ENCODE measurements at places on chromosomes 13 and 19. TPM values are rescaled to one million over a fixed set of nuclear protein-coding genes. Genes with fewer than 3 reads are reported as not detected.

DNA sequence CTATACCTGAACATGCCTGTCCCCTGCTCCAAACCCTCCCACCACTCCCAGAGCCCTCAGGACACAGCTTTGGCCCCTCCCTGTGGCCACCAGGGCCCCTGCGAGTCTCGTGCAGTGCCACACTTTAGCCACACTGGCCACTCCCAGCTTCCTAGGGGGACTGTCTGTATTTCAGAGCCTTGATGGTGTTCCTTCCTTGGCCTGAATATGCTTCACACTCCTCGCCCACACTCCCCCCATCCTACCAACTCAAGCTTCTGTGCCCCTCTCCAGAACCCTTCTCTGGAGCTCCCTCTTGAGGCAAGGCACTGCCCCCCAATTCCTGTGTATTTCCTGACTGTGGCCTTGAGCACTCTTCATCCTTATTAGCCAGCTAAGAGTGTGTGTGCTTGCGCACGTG is 80.2 kb downstream of the DPF1 start:
- no peak for DNase-seq

GRCh38 chr13:74966814-74967424 is 515.0 kb downstream of the TBC1D4 start:
- no peak for DNase-seq

DNA sequence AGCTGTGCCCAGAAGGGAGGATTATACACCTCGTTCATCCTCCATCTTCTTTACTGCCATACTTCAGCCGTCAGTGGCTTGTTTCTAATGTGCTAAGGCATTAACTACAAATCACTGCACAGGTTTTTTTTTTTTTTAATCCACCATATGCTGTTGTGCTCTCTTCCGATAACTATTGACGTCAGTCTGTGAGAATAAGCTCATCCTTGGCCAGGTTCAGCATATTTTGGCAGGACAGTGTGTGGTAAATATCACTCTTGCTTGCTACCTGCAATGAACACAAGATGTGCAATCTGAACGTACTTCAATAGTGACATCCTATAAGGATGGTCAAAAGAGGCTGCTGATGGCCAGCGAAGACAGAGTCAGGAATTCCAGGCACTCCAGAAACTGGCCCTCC is 2030.7 kb upstream of the PCDH20 start:
- DNase-seq, result no peak

DNA sequence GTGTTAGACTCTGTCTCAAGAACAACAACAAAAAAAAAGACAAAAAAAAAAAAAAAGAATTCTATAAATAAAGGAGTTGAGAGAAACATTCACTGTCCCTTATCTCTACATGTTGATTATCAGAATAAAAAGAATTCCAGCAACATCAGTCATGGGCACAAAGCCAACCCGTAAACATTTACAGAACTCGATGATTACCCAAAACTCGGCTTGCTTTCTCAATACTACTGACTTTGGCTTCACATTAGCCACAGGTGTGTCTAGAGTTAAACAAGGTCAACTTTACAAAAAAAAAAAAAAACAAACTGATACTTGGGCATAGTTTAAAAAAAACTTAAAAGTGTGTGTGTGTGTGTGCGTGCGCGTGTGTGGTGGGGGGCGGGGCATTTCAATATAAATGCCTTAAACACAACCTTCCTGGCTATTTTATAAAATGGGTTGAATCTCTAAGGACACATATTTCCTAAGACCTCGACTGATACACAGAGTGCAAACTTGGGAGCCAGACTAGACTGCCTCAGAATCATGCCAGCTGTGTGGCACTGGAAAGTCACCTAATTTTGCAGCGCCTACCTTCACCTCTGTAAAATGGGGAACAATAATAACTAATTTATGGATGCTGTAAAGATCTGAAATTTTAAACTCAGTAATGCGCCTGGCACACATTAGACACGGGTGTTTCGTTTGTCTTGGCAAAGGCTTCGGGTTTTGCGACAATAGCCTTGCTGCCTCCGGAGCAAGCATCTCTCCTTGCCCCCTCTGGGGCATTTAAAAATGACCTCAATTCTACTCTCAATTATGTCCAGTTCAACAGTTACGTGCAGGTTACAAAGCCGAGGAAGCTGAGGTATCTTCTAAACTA is 922 bp downstream of the EBPL start:
- no peak for DNase-seq

DNA sequence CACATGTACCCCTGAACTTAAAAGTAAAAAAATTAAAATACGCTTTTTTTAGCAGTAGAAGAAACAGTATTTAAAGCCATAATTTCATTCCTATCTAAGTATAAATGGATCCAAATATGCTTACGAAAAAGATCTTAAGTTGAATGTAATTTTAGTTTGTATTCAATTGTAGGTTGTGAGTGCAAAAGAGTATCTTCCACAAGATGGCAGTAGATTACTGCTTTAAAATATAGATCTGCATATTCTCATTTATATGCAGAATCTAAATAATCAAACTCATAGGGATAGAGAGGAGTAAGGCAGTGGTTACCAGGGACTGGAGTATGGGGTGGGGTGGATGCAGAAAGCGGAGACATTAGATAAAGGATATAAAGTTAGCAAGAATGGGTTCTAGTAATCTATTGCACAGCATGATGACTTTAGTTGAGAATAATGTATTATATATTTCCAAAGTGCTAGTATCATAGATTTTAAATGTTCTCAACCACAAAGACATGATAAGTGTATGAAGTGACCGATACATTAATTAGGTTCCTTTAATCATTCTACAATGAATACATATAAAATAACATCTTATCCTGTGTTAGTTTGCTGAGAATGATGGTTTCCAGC is 14.2 kb downstream of the OR7A17 start:
- no peak for DNase-seq

DNA sequence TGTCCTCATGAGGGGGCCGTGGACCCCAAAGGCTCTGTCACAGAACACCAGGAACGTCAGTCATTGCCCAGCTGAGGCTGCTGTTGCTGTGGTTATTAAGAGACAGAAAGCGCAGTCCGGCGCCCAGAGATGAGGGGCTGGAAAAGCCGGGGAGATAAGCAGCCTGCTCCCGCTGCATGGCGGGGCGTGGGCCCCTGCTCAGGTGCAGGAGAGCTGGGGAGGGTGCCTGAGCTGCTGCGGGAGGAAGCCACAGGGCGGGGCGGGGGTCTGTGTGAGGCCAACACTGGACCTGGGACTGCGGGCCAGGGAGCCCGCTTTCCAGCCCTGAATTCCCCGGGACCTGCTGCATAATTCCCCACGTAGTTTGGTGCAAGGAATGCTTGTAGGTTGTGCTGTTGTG is 11.3 kb downstream of the SOX1 start:
- DNase-seq, result peak; percentile 77

DNA sequence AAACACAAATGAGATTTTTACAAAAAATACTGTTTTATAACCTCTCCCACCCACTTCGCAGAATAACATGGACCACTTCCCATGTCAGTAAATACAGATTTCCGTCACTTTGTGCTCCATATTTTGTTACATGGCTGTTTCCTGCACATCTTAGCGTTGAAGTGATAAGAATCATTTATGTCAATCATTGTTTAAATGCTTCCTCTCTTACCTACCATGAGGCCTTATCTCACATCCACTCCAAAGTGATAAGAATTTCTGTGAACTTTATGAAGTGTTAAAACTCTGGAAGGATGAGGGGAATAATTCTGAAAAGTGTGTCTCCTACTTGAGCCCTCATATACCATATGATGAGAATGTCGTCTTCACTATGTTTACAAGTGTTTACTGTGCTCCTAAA is 36.6 kb upstream of the IL17D start:
- DNase-seq, result no peak

DNA sequence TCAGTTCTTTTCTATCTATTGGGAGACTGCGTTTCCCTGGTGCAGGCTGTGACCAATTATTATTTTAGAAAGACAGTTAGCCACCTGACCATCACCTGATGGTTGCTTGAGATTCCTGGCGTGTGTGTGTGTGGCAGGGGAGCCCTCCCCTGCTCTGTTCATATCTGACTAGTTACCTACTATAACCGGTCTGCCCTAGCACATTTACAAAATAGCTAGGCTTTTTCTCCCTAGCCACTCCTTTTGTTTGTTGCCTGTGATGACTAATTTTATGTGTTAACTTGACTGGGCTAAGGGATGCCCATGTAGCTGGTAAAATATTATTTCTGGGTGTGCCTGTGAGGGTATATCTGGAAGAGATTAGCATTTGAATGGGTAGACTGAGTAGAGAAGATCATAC is 76.9 kb downstream of the OLFM4 start:
- no peak for DNase-seq

- DNase-seq, result no peak
These were observed 68.7 kb upstream of the CACNA1A start for GRCh38 chr19:13574933-13575332.

GRCh38 chr19:5951338-5951861 is 26.5 kb downstream of the RANBP3 start:
- no peak for DNase-seq

GRCh38 chr19:58498316-58499020 is 13.3 kb downstream of the SLC27A5 start:
- no peak for DNase-seq

- DNase-seq, result no peak
These were observed 15.7 kb upstream of the B3GNT3 start for GRCh38 chr19:17778968-17779929.

GRCh38 chr13:99961636-99962035 is 9.9 kb downstream of the ZIC5 start:
- no peak for DNase-seq

DNA sequence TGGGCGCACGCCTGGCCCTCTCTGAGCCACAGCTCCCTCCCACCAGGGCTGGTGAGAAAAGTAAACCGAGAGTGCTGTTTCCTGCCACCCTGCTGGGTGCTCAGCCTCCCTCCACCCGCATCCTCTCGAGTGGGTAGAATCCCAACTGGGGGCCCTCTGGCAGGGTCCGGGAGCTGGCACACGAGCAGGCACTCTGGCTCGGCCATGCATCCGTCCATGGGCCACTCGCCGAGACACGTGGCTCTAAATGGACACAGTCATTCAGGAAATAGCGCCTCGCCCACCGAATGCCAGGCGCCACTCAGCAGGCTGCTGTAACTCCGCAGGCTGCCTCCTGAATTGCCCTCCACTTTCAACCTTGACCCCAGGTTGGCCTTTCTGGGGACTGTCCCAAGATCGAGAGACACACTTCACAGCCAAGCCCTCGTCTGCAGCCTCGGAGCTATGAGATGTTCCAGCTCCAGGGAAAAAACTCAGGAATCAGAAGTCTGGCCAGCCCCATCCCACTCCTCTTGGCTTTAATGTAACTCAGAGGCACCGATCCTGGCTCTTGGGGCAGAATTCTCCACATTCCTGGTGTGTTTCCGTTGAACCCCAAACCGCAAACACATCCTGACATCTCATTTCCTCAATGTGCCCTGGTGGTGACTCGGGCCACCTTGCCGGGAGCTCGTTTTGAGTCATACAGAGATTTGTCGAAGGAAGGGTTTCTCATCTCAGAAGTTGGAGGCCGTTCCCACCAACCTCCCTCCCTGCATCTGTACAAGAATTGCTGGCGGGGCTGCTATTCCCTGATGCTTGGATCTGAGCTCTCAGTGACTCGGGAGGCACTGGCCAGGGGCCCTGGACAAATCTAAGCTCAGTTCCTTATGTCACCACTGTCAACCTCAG is 14.1 kb downstream of the KLF2 start:
- DNase-seq, result no peak

- DNase-seq, result no peak
These were observed 231.9 kb downstream of the KLF12 start for GRCh38 chr13:73902296-73902695.

DNA sequence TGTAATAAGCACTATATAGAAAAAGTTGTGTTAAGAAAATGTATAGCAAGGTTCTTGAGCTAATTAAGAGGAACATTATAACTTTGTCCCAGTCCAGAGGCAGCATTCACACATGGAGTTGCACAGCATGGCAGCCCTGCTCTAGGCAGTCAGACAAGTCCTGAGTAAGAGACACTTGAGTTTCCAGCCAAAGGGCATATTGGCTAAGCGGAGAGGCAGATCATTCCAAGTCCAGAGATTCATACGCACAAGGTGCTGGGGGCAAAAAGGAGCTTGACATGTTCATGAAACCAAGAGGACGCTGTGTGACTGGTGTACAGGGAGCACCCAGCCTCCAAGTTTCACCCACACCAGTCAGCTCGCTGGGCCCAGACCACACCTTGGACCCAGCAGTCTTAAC is 232.6 kb upstream of the IPO5 start:
- no peak for DNase-seq

- DNase-seq, result no peak
These were observed 69.7 kb downstream of the RASA3 start for GRCh38 chr13:114062754-114063153.

DNA sequence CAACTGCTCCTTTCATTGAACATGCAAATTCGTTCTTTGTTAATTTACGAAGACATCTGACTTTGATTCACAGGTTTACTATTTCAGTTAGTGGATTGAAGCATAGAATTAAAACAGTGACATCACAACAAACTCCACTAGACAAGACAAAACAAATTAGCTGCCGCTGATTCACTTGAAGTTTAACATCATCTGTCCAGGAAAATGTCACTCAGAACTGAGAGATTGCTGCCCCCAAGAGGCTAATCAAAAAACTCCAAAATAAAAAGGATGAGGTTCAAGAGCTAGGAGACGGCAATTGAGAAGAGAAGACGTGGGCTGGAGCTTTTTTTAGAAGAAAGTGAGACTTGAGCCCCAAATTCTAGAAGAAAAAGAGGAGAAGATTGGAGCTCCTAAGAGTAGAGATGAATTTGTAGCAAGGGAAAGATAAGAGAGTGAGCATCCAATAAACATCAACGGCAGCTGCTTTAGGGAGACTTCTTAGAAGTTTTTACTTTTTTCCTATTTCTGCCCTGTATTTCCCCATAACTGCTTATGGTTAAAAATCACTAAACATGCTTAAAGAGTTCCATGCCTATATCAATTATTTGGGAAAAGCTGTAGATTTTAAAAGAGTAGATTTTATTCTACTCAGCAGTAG is 40.8 kb upstream of the TPP2 start:
- DNase-seq, result no peak

- DNase-seq, result no peak
These were observed 169.8 kb downstream of the SUCLA2 start for GRCh38 chr13:47831265-47831664.

DNA sequence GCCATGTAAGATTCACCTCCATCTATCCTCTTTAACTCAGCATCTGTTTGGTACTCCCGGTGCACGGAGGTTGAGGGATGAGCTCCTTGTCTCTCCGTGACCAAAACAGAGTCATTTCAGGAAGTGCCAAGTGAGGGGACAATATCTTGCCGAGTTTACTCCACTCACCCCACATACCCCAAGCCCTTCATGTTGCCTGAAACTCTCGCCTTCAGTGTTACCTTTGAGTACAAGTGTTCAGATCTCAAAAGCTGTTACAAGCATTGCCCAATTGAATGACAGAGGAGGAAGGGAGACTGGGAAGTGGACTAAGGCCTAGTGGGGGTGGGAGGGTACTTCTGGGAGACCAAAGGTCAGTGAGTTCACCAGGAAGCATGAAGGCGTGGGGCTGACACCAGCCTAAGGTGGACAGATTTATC is 6.0 kb upstream of the SIGLEC12 start:
- peak; percentile 60 for DNase-seq

- no peak for DNase-seq
These were observed 23.4 kb upstream of the RFC3 start for GRCh38 chr13:33794576-33794975.

LIM2 gene
- not detected for total RNA-seq

PCCA gene
- total RNA-seq, result 33.7 TPM

POU4F1 gene
- total RNA-seq, result not detected

PNPLA6 gene
- total RNA-seq, result 107 TPM

SNAPC2 gene
- 19.6 TPM for total RNA-seq

MAMSTR gene
- total RNA-seq, result 1.3 TPM

ZNF578 gene
- not detected for total RNA-seq

MED29 gene
- 37.1 TPM for total RNA-seq

SOHLH2 gene
- total RNA-seq, result not detected

LACC1 gene
- 6.7 TPM for total RNA-seq

PSG2 gene
- total RNA-seq, result not detected

CACNG6 gene
- not detected for total RNA-seq

WASF3 gene
- total RNA-seq, result 17.1 TPM

LGI4 gene
- total RNA-seq, result 0.32 TPM

Data from osteocyte (in vitro differentiated cells).